Adrenal gland (tissue), 19 donors: ENCODE measurements at places on chromosomes 6 and 20. TPM values are rescaled to one million over a fixed set of nuclear protein-coding genes. Genes with fewer than 3 reads are reported as not detected.

- no peaks in the 10 kb centered on the region for H3K27me3 ChIP-seq
- DNase-seq = no peak
- no peaks in the 10 kb centered on the region for H3K36me3 ChIP-seq
- no peak overlapping the region for H3K27ac ChIP-seq
- H3K4me3 ChIP-seq = no peak overlapping the region
Observed at GRCh38 chr6:34718976-34719375, 22.4 kb upstream of the ILRUN start.

GRCh38 chr6:119172824-119173223 is 94.4 kb upstream of the FAM184A start:
- no peaks in the 10 kb centered on the region for H3K27me3 ChIP-seq
- peaks cover 24% of the 10 kb centered on the region for H3K4me1 ChIP-seq
- H3K27ac ChIP-seq = no peak overlapping the region
- no peak for DNase-seq

DNA sequence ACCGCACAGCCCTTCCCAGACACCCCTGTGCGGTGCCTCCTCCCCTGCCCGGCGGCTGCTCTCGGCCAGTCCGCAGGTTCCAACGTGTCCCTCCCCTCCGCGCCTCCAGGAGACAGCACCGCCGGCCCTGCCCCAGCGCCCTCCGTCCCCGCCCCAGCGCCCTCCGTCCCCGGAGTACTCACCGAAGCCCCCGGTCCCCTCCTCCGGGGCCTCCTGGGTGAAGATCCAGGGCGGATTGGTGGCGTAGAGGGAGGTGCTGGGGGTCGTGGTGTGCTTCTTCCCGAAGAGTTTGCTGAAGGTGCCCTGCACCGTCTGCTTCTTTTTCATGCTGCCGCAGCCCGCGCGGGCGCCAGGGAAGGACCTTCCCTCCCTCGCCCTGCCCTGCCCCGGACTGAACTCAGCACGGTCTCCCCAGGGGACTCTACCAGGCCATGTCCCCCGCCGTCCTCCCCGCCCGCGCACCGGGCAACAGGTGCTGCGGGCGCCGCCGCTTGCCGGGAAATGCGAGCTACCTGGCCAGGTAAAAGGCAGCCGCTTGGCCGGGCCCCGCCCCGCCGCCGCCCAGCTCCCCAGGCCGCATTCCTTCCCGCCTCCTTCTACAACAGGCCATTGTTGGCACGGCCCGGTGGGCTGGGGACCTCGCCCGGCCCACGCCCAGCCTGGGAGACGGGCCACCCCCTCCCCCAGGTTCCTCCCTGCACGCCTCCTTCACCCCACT is at the start of gene C6orf132:
TSS of gene C6orf132 (minus strand) at position 503 of the 718 bp plus-strand sequence. CDS start at position 327, 176 bp downstream.
- H3K4me3 ChIP-seq = no peak within 1 kb of the TSS
- peak; percentile 31 for DNase-seq
- no peaks in the 10 kb centered on the region for H3K27me3 ChIP-seq
- H3K27ac ChIP-seq = peak within 1 kb of the TSS; percentile 81
- H3K36me3 ChIP-seq = no peaks in the 10 kb centered on the region

DNA sequence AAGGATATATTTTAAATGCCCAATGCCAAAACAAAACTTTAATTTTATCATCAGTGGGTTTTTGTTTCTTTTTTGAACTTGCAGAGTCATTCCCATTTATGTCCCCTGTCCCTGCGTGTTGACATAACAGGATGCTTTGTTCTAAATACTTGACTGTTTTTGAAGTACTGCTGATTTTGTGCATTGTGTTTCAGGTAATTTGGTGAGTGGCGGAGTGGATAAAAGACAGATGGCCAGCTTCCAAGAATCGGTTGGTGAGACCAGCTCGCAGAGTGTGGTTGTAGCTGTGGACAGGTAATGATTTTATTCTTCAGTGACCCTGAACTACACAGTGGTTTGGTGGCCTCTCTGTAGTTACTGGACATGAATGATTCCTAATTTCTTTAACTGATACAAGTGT is 50.5 kb upstream of the CSE1L start:
- DNase-seq = no peak
- H3K4me1 ChIP-seq = peaks cover 17% of the 10 kb centered on the region
- no peak overlapping the region for H3K4me3 ChIP-seq
- no peak overlapping the region for H3K27ac ChIP-seq
- H3K27me3 ChIP-seq = no peaks in the 10 kb centered on the region

DNA sequence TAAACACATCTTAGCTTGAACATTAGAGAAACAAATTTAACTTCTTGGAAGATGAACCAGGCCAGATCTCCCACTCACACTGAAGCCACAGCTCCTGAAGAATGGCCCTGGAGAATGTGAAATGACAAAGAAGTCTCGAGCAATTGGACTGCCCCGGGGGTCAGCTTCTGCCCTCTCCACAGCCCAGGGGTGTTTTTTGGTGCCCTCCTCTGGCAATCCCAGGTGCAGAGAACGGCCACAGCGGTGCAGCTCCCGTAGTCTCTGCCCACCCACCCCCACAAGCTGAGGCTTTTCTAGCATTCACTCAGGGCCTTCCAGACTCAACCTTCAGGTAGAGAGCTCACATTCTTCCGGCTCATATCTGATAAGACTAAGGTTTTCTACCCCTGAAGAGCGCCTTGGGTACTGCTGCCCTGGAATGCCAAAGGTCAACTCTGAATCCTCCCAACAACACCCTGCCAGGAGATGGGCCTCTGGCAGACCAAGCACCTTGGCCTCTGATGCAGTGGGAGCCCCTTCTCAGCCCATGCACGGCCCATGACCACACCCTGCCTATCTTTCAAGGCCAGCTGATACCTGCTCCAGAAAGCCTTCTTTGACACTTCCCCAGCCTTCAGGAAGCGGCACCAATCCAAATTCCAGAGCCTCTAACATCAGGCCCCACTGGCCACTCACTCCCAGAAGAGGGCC is 208.3 kb downstream of the SYNDIG1 start:
- H3K36me3 ChIP-seq = no peaks in the 10 kb centered on the region
- H3K27me3 ChIP-seq = no peaks in the 10 kb centered on the region
- no peak overlapping the region for H3K27ac ChIP-seq
- no peaks in the 10 kb centered on the region for H3K4me1 ChIP-seq
- H3K4me3 ChIP-seq = no peak overlapping the region
- DNase-seq = no peak

GRCh38 chr20:33006776-33007375 is 628 bp upstream of the BPIFB2 start:
- no peaks in the 10 kb centered on the region for H3K36me3 ChIP-seq
- H3K27me3 ChIP-seq = no peaks in the 10 kb centered on the region
- no peak overlapping the region for H3K27ac ChIP-seq
- no peaks in the 10 kb centered on the region for H3K4me1 ChIP-seq
- H3K4me3 ChIP-seq = no peak overlapping the region

DNA sequence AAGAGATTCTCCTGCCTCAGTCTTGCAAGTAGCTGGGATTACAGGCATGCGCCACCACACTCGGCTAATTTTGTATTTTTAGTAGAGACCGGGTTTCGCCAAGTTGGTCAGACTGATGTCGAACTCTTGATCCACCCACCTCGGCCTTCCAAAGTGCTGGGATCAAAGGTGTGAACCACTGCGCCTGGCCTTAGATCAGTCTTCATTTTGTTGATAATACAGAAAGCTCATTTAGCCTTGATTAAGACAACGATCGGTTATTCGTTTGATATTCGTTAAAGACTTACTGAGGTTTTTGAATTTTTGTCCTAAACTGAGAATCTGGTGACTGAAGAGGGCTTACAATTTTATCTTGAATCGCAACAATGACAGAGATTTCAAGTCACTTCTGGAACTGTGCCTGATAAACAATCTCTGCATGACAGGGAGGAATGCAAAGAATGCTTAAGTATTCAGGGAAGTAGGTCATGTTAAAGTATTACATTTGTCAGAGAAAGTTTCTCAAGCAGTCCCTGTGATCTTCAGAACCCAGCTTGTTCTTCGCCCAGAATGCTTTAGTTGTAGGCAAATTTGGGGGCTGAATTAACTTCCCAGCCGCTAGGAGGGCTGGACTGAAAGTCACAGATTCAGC is 14.8 kb downstream of the AKAP12 start:
- no peak overlapping the region for H3K27ac ChIP-seq
- no peaks in the 10 kb centered on the region for H3K36me3 ChIP-seq
- H3K4me3 ChIP-seq = no peak overlapping the region
- DNase-seq = no peak
- H3K4me1 ChIP-seq = no peaks in the 10 kb centered on the region
- H3K27me3 ChIP-seq = no peaks in the 10 kb centered on the region

GRCh38 chr20:13098720-13099355 is 90.1 kb downstream of the SPTLC3 start:
- H3K36me3 ChIP-seq = no peaks in the 10 kb centered on the region
- no peak overlapping the region for H3K4me3 ChIP-seq
- H3K27me3 ChIP-seq = no peaks in the 10 kb centered on the region
- H3K4me1 ChIP-seq = no peaks in the 10 kb centered on the region
- H3K27ac ChIP-seq = no peak overlapping the region
- DNase-seq = no peak

- H3K4me3 ChIP-seq = no peak overlapping the region
- peaks cover 3% of the 10 kb centered on the region for H3K4me1 ChIP-seq
- no peak for DNase-seq
- no peak overlapping the region for H3K27ac ChIP-seq
- no peaks in the 10 kb centered on the region for H3K27me3 ChIP-seq
Observed at GRCh38 chr20:40326784-40327183, 362.3 kb downstream of the MAFB start.

- no peak overlapping the region for H3K4me3 ChIP-seq
- peaks cover 8% of the 10 kb centered on the region for H3K36me3 ChIP-seq
- H3K27me3 ChIP-seq = no peaks in the 10 kb centered on the region
- no peaks in the 10 kb centered on the region for H3K4me1 ChIP-seq
- no peak for DNase-seq
- H3K27ac ChIP-seq = no peak overlapping the region
Observed at GRCh38 chr6:106199998-106200397, 113.9 kb downstream of the PRDM1 start.

DNA sequence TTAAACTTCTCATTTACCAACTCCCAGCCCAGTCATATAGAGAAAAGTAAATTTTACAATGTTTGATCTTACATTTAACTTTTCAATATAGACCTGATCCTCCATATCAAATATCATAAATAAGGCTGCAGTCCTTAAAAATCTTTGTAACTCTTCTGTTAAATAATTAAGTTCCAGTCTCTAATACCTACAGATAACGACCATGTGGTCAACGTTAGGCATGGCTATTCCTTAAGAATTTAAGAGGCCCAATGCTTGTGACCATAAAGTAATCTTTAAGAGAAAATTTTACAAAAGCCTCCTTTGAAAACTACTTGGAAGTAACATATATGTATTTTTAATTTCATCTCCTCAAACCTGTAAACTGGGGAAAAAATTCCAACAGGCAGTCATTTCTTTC is 1.6 kb downstream of the FBXO5 start:
- peaks cover 12% of the 10 kb centered on the region for H3K4me1 ChIP-seq
- no peak overlapping the region for H3K4me3 ChIP-seq

DNA sequence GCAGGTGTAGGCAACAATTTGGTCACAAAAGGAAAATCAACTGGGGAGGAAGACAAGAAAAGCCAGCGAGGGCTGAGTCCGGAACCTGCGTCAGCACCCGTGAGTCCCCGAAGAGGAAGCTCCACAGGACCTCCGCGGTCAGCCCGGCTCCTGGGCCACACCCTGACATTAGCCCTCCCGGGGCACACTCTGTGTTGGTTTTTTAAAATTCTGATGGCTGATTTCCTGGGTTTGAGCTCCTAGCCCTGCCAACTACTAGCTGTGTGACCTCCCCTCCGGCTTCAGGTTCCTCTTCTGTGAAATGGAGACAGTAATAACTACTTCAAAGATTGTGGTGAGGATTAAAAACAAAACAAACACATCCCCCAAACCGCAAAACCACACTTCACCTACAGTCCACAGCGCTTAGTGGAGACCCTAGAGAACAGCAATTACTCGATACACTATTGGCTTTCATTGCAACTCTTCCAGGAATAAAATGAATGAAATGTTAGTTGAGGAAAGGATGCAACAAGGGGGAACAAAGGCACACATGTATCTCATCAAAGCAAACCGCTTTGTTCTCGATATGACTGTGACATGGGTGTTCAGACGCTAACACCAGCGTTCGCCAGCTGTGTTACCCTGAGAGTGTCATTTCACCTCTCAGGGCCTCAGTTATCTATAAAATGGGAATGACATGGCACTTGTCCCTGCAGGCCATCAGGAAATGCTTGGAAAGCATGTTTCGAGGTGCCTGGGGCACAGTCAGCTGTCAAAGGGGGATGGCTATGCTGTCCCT is 985 bp downstream of the ZBP1 start:
- DNase-seq = no peak
- H3K4me1 ChIP-seq = no peaks in the 10 kb centered on the region
- H3K36me3 ChIP-seq = no peaks in the 10 kb centered on the region
- no peak overlapping the region for H3K27ac ChIP-seq
- peaks cover 4% of the 10 kb centered on the region for H3K27me3 ChIP-seq

- no peak overlapping the region for H3K4me3 ChIP-seq
- H3K27ac ChIP-seq = no peak overlapping the region
- no peak for DNase-seq
Observed at GRCh38 chr6:28153546-28153945, 11.9 kb downstream of the ZKSCAN8 start.

DNA sequence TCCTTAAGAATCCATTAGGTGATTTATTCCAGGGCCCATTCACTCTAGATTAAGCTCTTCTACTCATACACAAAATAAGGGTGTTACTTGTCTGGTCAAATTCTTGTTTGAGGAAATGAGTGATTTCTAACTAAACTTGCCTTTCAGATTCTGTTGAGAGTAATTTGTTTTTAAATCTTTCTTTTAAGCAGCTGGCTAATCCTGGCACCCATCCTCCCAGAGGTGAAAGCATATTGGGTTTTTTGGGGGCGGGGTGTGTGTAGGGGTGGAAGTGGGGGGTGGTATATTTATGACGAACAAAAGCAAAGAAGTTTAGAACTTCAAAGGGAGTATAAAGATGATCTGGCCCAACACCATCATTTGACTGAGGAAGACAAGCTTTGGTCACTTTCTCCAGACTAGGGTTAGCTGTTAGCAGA is 94.7 kb downstream of the RTN4IP1 start:
- DNase-seq = no peak
- no peak overlapping the region for H3K27ac ChIP-seq
- H3K4me3 ChIP-seq = no peak overlapping the region
- H3K4me1 ChIP-seq = no peaks in the 10 kb centered on the region
- no peaks in the 10 kb centered on the region for H3K27me3 ChIP-seq

DNA sequence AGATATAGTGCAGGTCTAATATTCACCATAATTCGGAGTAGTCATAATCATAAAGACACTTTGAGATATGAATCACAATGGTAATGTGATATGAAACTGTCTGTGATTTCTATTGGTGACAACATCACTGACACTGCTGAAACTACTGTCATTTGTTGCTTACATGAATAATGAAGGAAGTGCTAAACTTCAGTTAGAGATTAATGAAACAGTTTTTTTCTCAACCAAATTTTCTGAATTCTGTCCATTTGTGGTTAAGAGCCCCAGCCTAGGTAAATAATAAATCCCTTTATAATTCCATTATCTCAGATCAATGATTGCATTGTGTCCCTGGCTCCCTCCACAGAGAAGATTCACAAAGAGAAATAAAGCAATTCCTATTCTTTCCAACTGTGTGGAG is 122.6 kb downstream of the HIVEP2 start:
- no peak overlapping the region for H3K4me3 ChIP-seq
- no peaks in the 10 kb centered on the region for H3K27me3 ChIP-seq
- no peak overlapping the region for H3K27ac ChIP-seq
- no peaks in the 10 kb centered on the region for H3K36me3 ChIP-seq
- peaks cover 42% of the 10 kb centered on the region for H3K4me1 ChIP-seq

Gene PRL
- not detected for total RNA-seq

Gene SRSF12
- total RNA-seq = not detected

Gene DEFB126
- not detected for total RNA-seq

Gene SHLD1
- total RNA-seq = 11.4 TPM

Gene GABRR1
- total RNA-seq = not detected

Gene IL17F
- total RNA-seq = not detected

Gene SLC52A3
- total RNA-seq = 0.27 TPM

Gene FNDC1
- 1.6 TPM for total RNA-seq

Gene OR2J3
- not detected for total RNA-seq
